Activated CD4-positive, CD25-positive, alpha-beta regulatory T cell (primary cell): ENCODE measurements at places on chromosomes 13 and 19.

GRCh38 chr19:14149509-14149994, 13.2 kb upstream of the ASF1B start:
- no peak for DNase-seq

DNA sequence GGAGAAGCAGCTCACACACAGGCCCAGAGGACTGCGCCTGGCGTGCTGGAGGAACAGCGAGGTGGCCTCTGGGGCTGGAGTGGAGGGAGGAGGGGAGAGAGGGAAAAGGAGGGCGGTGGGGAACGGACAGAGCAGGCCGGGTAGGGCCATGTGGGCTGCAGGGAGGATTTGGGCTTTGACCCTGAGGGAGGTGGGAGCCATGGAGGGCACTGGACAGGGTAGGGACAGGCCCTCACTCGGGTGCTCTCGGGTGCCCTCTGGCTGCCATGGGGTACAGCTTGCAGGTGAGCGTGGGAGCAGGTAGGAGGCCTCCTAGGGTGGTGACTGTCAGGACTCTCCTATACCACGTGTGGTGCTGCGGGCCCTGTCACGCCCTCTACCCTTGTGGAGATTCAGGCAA, 22.8 kb downstream of the PLIN4 start:
- DNase-seq, result no peak

DNA sequence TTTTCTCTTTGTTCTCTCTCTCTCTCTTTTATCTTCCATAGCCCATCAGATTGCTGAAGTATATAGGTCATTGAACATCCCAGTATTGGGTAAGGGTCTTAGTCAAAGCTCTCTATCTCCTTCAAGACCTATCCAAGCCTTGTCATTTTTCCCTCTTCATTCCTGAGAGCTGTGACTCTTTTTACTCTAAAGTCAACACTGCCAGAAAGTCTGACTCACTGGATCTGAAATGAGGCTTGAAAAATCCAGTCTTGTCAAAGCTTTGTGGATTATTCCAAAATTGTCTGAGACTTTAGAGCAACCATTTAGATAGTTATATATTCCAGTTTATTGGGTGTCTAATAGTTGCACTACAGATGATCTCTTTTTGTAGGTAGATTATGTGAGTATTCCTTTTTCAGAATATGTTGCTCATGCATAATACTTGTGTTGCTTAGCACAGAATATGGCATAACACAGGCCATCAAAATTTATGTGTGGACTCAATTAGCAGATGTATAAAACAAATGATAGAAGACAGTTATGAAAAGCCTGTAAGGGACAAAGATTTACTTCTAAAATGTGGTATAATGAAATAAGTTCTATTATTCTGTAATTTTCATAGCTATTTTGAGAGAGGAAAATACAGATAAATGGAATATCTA, 389.3 kb upstream of the PCDH9 start:
- no peak for DNase-seq

GRCh38 chr19:40280608-40281221, 4.4 kb downstream of the AKT2 start:
- DNase-seq, result no peak

DNA sequence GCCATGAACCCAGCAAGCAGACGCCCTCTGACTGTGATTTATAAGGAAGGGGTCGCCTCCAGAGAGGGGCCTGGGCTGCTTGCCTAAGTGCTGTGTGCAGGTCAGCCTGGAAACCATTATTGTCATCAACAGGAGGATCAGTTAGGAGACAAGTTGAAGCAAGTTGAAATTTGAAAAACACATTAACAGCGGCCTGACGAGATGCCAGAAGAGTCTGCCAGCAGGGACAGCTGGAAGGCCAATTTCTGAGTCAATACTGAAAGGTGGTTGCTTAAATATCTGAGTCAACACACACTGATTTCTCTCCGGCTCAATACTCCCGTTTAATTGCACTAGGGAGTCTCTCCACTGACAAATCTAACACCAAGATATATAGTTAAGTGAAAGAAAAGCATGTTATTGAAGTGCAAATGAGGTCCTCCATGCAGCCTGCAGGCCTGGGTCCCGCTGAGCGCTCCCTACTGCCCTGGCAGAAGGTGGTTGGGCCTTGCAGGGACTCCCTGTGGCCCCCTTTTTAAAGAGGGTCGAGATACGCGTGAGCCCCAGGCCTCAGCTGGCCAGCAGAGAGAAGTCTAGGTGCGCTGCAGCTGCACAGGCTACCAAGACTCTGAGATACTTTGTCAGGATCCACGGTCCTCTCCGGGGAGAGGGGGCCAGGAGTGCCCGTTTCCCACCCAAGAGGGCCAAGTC, 91.1 kb downstream of the RNASEH2B start:
- no peak for DNase-seq

DNA sequence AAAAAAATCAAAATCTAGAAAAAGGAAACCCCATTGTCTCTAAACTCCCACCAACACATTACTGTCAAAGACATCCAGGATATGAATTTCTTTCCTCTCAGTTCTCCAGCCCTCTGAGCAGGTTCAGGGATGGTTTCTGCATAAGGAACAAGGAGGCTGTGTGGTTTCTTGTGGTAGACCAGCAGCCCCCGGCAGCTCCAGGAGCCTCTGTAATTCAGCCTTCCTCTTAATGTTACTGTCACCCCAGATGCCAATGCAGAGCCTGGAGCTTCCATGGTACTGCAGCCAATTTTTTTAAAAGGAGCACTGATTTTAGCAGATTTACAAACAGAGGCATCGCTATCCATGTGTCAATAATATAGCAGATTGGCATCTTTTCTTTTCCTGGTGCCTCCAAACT, 100.6 kb upstream of the FAM216B start:
- DNase-seq, result no peak

DNA sequence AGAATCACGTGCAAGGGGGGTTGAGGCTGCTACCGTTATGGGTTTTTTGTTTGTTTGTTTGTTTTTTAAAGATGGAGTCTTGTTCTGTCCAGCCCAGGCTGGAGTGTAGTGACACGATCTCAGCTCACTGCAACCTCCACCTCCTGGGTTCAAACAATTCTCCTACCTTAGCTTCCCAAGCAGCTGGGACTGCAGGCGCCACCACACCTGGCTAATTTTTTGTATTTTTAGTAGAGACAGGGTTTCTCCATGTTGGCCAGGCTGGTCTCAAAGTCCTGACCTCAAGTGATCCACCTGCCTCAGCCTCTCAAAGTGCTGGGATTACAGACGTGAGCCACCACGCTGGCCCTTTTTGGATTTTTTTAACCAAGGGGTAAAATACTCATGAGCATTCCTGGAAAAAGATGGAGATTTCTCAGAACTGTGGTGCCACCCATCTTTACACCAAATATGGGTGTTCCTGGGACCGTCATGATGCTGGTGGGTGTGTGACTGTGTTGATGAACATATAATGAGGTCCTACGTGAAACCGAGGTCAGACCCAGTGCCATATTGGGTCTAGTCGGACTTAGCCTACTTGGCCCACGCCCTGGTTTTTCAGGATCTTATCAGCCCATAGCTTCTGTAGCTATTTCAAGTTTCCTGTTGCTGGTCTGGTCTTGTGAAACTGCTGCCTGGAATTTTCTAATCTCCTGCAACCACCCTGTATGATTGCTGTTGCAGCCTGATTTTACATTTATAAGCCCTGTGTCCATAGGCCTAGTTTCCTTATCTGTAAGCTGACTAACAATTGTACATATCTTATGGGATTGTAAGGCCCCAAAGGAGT, 6.2 kb downstream of the PPP1R15A start:
- DNase-seq, result no peak

DNA sequence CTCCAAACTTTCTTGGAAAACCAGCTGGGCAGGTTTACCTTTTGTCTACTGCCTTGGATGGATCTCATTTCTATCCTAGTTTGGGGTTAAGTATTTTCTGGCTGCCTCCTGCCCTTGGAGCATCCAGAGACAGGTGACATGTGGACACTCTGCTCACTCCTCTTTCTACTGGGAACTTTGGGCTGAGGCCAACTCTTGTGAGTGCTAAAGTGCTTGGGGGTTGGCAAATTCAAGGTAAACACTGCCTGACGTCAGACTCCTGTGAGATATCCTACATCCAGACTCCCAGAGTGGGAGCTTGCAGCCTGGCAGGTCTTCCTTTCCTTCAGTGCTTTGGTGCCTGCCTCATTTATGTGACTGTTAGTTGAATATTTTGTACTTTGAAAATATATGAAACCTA, 388.1 kb downstream of the KCNRG start:
- no peak for DNase-seq

GRCh38 chr19:46133101-46133627, 8.7 kb upstream of the IGFL3 start:
- DNase-seq, result no peak

DNA sequence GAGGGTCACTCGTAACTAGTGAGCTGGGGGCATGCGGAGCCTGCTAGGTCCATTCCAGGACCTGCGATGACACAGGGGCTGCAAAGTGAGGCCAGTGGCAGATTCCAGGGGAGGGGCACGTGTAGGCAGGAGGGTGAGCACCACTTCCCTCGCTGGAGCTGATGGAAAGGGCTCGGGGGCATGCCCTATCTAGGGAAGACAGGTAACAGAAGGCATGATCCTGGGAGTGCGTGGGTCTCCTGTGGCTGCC, 51.2 kb downstream of the KLF2 start:
- DNase-seq, result no peak
